ENCODE measurements at places on chromosomes 6 and 20.
A peak's percentile ranks its signal among the peaks of the same experiment; 100 is the strongest.

DNA sequence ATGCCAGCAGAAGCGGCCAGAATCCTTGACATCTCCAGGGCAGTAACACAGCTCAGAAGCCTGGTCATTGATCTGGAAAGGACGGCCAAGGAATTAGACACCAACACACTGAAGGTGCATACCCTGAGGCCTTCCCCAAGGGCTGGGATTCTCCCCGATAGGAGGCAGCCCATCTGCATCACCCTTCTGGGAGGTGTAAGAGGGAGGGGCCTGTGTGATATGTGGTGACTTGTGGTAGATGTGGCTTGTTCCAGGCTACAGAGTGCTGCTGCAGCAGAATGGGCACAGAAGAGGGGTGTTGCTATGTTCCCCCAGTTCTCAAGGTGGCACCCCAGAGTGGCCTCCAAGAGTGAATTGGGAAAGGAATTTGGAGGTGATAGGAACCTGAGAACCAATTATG is 11.2 kb downstream of the TRIM40 start:
- DNase-seq, result no peak

- no peak for DNase-seq
Measured at GRCh38 chr6:33620856-33621710, at the start of gene ITPR3. Gene ITPR3 (plus strand): TSS chr6:33621322. CDS start chr6:33621603, 281 bp downstream.

DNA sequence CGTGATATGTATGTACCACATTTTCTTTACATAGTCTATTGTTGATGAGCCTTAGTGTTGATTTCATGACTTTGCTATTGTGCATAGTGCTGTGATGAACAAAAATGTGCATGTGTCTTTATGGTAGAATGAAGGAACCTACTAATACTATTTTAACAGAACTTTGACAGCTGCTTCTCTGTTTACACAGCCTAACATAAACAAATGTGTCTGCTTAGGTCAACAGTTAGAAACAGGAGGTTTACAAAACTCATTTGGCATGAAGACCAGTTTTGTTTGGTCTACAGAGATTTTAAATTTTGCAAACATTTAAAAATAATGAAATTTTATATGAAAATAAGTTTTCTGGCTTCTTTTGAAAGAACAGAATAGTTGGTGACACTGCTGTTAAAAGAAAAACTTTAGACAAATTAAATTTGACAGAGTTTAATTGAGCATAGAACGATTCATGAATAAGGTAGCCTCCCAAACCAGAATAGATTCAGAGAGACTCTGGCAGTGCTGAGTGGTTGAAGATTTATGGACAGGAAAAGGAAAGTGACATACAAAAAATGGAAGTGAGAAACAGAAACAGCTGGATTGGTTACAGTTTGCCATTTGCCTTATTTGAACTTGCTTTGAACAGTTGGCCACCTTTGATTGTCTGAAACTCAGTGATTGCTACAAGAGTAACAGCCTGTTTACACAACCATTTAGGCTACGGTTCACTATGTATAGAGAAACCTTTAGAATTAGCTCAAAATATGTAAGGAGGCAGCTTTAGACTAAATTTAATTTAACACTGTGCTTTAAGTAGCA is 715.8 kb upstream of the HS3ST5 start:
- DNase-seq, result no peak

GRCh38 chr20:39103305-39103704 is 141.2 kb downstream of the DHX35 start:
- DNase-seq, result no peak

- no peak for DNase-seq
Measured at GRCh38 chr6:104884867-104885517, 25.3 kb upstream of the HACE1 start.

GRCh38 chr6:41689171-41690008 is 46.0 kb downstream of the TFEB start:
- no peak for DNase-seq

DNA sequence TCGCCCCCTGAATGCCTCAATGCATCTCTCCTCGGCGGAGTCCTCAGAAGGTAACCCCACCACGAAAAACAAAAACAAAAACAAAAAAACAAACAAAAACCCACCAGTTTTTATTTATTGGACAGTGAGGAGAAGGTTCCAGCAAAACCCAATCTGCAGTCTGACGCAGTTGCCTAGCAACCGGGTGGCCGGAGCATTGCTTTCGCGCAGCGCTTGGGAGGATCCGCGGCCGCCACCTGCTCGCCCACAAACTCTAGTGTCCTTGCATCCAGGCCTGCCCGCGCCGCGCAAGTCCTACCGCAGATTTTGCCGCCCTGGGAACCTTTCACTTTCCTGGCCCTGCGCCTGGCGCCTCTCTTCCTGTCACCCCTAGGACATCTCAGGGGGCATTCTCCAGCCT is 17.6 kb downstream of the TFAP2B start:
- DNase-seq, result no peak

DNA sequence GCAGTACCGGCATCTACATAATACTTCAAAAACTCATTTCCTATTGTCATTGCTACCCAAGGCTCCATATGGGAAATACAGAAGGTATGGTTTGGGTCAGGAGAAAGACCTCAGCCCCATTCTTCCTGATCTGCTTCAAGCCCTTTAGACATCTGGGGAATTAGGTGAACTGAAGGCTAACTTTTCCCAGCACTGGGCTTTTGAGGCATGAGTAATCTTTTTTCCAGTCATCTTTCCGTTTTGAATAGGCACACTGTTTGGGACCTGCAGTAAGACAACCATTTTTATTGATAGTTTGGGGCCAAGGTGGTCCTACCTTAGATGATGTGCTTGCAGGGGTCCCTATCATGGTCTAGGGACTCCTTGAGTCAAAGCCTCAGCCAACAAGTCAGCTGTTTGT is 198.4 kb downstream of the HAO1 start:
- no peak for DNase-seq

GRCh38 chr6:116217069-116217468 is 36.8 kb downstream of the TSPYL4 start:
- no peak for DNase-seq

DNA sequence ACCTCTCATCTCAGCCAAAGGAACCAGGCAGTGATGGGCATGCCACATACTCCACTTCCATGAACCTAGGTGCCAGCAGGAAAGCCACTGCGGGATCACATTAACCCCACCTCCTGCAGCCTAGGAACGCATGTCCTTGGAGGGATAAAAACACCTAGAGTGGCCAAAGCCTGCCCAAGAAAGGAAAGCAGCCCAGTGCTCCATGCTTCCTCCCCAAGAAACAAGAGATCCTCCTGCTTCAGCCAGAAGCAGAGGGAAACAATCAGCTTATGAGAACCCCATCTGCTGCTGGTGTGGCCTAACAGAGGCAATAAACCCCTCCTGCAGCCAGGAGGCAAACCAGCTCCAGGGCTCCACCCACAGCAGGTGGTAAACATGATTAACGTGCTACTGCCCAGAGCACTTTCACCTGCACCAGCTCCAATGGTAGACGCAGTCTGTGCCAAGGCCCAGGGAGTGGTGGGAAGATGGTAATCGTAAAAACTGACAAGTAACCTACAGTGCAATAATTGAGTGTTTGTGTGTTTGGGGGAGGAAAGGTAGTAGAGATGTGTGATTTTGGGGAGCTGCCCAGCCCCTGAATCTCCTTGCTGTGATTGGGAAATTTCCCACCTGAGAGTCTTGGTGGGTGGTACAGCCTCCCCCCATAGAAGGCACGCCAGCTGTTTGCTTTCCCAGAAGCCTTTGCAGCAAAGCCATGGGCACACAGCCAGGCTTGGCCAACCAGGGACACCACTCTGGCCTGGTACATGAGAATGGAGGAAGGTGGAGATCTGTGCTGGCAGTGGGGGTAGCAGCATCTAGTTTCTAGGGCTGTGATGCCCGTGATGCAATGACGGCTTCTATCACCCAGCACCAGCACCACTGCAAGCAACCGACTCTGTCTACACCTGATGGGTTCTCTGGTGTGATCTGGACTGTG is 50.6 kb upstream of the TBC1D7 start:
- no peak for DNase-seq

DNA sequence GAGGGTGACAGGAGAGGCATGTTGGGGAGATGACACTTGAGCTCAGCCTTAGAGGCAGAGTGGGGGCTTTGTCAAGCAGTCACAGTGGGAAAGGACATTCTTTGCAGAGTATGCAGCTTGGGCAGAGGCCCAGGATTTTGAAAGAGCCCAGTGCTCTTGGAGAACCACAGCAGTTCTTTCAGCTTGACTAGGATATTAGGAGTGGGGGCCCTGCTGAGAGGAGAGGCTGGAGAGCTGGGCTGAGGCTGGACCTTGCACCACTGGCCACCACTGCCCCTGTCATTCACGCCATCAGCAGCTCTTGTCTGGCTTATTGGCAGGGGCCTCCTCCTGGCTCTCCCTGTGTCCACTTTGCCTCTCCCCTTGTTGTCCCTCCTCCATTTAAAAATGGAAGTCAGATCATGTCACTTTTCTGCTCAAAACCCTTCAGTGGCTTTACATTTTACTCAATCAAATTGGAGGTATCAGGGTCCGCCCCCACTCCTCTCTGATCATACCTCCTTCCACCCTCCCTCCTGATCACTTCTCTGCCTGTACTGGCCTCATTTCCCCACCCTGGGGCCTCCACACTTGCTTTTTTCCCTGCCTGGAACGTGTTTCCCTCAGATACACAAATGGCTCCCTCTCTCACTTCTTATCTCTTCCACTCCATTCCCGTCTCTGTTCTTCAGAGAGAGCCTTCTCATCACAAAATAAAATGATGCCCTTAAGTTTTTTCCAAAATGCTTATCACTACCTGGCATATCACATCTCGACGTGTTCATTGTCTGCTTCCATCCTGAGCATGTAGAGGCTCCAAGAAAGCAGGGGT is 10.5 kb downstream of the MANBAL start:
- no peak for DNase-seq

DNA sequence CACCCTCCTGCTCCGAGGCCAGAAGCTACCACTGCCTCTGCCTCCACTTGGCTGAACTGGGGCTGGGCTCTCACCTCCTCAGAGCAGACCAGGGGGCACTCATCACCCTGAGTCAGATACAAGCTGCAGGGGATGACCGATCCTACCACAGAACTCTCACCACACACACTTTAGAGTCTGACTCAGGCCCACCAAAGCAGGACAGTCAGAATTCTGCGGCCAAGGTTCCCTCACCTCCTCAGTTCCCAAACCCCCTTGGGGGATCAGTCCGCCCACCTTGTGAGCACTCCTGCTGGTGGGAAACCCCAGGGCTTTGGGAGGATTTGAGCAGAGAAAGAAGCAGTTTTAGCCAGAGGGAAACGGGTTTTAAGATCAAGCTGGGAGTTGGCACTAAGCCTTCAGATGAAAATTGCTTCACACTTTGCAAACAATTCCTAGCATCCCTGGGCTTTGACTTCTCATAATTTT is 587.8 kb upstream of the JAG1 start:
- peak; percentile 82 for DNase-seq

- no peak for DNase-seq
Measured at GRCh38 chr20:54108326-54108642, 37.9 kb upstream of the BCAS1 start.
